T-cell (primary cell): ENCODE measurements at places on chromosomes 12 and 14.

- H3K4me1 ChIP-seq = no peaks in the 10 kb centered on the region
- H3K4me3 ChIP-seq = no peak overlapping the region
- no peak for DNase-seq
- H3K27me3 ChIP-seq = no peaks in the 10 kb centered on the region
- peaks cover 6% of the 10 kb centered on the region for H3K36me3 ChIP-seq
- no peak overlapping the region for H3K27ac ChIP-seq
Observed at GRCh38 chr12:53518381-53518780, 11.1 kb upstream of the NPFF start.

GRCh38 chr12:47823422-47824086 lies 3.9 kb upstream of the HDAC7 start:
- H3K4me1 ChIP-seq = peaks cover 83% of the 10 kb centered on the region
- peak overlapping the region; percentile 75 for H3K27ac ChIP-seq
- no peaks in the 10 kb centered on the region for H3K27me3 ChIP-seq
- peak overlapping the region; percentile 25 for H3K4me3 ChIP-seq
- no peak for DNase-seq

GRCh38 chr12:49972129-49972528 lies 618 bp upstream of the AQP6 start:
- H3K27ac ChIP-seq = no peak overlapping the region
- no peak for DNase-seq
- H3K27me3 ChIP-seq = no peaks in the 10 kb centered on the region
- H3K36me3 ChIP-seq = no peaks in the 10 kb centered on the region
- H3K4me3 ChIP-seq = no peak overlapping the region
- no peaks in the 10 kb centered on the region for H3K4me1 ChIP-seq

DNA sequence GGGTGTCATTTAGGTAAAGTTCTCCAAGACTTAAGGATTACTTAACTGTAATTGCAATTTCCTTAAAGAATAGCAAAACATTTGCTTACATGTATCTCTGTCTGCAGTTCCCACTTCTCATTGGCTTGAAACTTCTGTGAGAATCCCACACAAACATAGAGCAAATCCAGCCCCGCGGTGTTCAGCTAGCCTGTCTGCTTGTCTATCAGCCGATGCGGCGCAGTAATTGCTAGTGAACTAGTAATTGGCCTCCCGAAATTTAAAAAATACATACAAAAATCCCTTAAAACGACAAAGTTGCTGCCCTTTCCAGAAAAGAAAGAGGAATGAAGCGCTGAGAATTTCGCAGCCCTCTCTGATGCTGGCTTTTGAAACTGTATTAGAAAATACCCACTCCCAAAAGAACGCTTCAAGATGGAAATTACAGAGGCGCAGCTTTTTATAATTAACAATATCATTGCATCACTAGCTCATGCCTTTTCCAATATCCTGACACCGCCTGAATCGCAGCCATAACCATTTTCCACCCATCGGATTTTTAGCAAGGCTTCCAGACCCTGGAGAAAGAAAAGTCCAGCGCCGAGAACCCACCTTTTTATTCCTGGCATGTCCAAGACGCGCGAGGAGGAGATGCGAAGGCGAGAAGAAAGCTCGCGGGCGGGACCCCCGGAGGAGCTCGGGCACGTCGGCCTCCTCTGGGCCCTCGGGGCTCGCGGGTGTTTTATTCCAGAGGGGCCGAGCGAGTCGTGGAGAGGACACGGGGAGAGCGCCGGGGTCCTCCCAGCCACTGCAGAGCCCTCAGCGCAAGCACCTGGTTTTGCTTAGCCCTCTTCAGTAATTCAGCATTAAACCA lies 646 bp downstream of the FBLN5 start:
- no peaks in the 10 kb centered on the region for H3K27me3 ChIP-seq
- no peaks in the 10 kb centered on the region for H3K36me3 ChIP-seq

DNA sequence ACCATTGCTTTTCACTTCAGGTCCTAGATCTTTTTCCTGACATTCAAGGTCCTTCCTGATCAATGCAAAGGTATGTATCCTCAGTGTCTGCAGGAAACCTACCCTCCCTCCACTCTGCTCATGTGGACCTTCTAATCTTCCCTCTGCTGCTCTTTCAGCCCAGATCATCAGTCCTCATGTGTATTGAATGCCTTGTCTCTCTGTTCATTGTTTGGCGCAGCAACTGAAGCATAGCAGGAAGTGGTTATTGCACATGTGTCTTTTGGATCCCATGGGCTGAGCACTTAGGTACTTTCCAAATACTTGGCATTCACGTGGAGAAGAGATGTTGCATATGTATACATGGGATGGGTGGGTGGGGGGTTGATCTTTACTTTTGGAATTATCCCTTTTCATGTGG lies 4.3 kb upstream of the NIN start:
- peak; percentile 8 for DNase-seq
- H3K36me3 ChIP-seq = no peaks in the 10 kb centered on the region
- peaks cover 26% of the 10 kb centered on the region for H3K4me1 ChIP-seq

GRCh38 chr14:106268013-106268727 lies 741.8 kb downstream of the TMEM121 start:
- no peak overlapping the region for H3K4me3 ChIP-seq
- peaks cover 9% of the 10 kb centered on the region for H3K4me1 ChIP-seq
- peaks cover 15% of the 10 kb centered on the region for H3K27me3 ChIP-seq
- H3K27ac ChIP-seq = no peak overlapping the region
- peak; percentile 90 for DNase-seq

- peak overlapping the region; percentile 37 for H3K27ac ChIP-seq
- H3K27me3 ChIP-seq = no peaks in the 10 kb centered on the region
- peaks cover 22% of the 10 kb centered on the region for H3K4me1 ChIP-seq
- H3K4me3 ChIP-seq = peak overlapping the region; percentile 15
Observed at GRCh38 chr14:61719344-61720293, 24.3 kb downstream of the HIF1A start.

DNA sequence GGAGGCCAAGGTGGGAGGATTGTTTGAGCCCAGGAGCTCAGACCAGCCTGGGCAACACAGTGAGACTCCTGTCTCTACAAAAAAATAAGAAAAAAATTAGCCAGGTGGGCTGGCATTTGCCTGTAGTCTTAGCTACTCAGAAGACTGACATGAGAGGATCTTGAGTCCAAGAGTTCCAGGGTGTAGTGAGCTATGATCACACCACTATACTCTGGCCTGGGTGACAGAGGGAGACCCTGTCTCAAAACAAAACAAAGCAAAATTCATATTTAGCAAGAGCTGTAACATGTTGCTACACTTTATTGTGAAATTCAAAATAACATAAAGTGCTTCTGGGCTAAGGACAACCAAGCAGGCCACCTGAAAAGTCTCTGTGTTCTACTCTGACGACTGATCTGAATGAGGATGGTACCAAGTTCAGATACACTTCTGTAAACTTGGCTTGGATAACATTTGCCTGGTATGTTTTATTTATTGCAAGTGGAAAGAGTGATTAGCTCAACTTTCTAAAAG lies 11.6 kb upstream of the STRN3 start:
- H3K4me3 ChIP-seq = no peak overlapping the region
- no peaks in the 10 kb centered on the region for H3K4me1 ChIP-seq
- no peaks in the 10 kb centered on the region for H3K27me3 ChIP-seq

GRCh38 chr12:3520711-3521110 lies 29.7 kb downstream of the PRMT8 start:
- DNase-seq = no peak
- H3K4me3 ChIP-seq = no peak overlapping the region
- H3K36me3 ChIP-seq = no peaks in the 10 kb centered on the region
- H3K4me1 ChIP-seq = no peaks in the 10 kb centered on the region

- peak within 1 kb of the TSS; percentile 68 for H3K27ac ChIP-seq
- peak within 1 kb of the TSS; percentile 85 for H3K4me3 ChIP-seq
- no peaks in the 10 kb centered on the region for H3K36me3 ChIP-seq
- H3K27me3 ChIP-seq = no peaks in the 10 kb centered on the region
Observed at GRCh38 chr12:49069507-49070346, at the start of gene RHEBL1. Gene RHEBL1, minus strand, starts transcription at chr12:49069979. Its CDS starts 194 bp downstream, at chr12:49069785.

GRCh38 chr12:122099280-122099749 lies 20.8 kb downstream of the MLXIP start:
- no peak for DNase-seq
- H3K4me3 ChIP-seq = peak overlapping the region; percentile 39
- peak overlapping the region; percentile 71 for H3K27ac ChIP-seq

GRCh38 chr12:58701536-58701935 lies 218.8 kb downstream of the LRIG3 start:
- H3K27me3 ChIP-seq = no peaks in the 10 kb centered on the region
- H3K36me3 ChIP-seq = no peaks in the 10 kb centered on the region
- no peak for DNase-seq

DNA sequence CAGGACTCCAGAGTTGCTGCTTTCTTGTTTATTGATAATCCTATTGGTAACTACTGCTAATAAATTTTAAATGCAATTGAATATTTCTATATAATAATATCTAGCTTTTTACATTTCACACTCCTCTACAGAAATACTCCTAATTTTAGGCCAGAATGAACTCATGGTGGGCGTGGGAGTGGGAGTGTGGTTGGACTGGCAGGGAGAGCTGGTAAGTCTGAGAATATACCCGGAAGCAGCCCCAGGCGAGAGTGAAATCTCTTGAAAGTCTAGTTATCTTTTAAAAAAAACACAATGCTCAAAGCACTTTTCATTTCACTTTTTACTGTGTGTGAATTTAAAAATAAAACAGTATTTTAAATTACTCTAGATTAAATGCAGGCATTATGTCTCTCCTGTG lies 4.7 kb downstream of the TMEM263 start:
- H3K27me3 ChIP-seq = no peaks in the 10 kb centered on the region
- H3K36me3 ChIP-seq = peaks cover 6% of the 10 kb centered on the region
- H3K4me3 ChIP-seq = no peak overlapping the region
- no peak overlapping the region for H3K27ac ChIP-seq
- peaks cover 14% of the 10 kb centered on the region for H3K4me1 ChIP-seq

DNA sequence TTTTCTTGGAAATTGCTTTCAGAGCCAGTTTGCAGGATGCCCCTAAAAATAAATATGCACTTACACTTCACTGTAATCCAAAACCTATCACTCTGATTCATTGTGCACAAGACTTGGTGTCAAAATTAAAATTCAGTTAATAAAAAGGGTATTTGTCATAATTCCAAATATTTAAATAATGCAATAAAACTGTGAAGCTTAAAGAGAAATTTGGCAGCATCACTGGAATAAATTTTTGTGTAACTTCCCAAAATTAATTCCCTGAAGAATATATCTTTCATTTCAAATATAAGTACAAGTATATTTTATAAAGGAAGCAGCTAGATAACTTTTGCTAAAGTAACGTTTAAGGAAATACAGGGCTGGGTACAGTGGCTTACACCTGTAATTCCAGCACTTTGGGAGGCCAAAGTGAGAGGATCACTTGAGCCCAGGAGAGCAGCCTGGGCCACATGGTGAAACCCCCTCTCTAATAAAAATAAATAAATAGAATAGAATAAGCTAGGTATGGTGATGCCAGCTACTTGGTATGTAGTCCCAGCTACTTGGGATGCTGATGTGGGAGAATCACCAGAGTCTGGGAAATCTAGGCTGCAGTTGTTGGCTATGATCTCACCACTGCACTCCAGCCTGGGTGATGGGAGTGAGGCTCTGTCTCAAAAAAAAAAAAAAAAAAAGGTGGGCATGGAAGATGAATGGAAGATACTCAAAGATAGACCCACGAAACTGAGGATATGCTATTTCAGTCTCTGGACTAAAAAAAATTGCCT lies 233.8 kb downstream of the FBXL14 start:
- DNase-seq = no peak
- no peak overlapping the region for H3K4me3 ChIP-seq
- H3K27me3 ChIP-seq = no peaks in the 10 kb centered on the region

GRCh38 chr12:104499668-104500332 lies 43.1 kb downstream of the CHST11 start:
- no peak for DNase-seq
- H3K27ac ChIP-seq = no peak overlapping the region
- H3K27me3 ChIP-seq = no peaks in the 10 kb centered on the region
- no peaks in the 10 kb centered on the region for H3K36me3 ChIP-seq

DNA sequence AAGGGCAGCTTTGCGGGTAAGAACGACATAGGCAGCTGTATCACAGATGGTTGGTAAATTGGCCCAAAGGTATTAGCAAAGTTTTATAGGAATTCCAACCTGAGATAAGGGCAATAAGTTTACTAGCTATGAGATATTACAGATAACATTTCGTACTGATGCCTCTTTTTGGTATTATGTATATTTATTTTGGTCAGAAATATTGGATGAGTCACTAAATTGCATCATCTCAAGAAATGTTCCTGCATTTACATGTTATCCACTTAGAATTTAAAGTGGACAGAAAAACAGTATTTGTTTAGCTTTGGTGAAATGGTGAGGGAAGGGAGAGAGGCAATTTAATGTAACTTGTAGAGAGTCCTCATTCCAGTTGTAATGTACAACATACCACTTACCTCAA lies 65.1 kb upstream of the PZP start:
- no peaks in the 10 kb centered on the region for H3K4me1 ChIP-seq
- no peak overlapping the region for H3K27ac ChIP-seq
- no peak overlapping the region for H3K4me3 ChIP-seq
- no peaks in the 10 kb centered on the region for H3K36me3 ChIP-seq
- H3K27me3 ChIP-seq = no peaks in the 10 kb centered on the region

DNA sequence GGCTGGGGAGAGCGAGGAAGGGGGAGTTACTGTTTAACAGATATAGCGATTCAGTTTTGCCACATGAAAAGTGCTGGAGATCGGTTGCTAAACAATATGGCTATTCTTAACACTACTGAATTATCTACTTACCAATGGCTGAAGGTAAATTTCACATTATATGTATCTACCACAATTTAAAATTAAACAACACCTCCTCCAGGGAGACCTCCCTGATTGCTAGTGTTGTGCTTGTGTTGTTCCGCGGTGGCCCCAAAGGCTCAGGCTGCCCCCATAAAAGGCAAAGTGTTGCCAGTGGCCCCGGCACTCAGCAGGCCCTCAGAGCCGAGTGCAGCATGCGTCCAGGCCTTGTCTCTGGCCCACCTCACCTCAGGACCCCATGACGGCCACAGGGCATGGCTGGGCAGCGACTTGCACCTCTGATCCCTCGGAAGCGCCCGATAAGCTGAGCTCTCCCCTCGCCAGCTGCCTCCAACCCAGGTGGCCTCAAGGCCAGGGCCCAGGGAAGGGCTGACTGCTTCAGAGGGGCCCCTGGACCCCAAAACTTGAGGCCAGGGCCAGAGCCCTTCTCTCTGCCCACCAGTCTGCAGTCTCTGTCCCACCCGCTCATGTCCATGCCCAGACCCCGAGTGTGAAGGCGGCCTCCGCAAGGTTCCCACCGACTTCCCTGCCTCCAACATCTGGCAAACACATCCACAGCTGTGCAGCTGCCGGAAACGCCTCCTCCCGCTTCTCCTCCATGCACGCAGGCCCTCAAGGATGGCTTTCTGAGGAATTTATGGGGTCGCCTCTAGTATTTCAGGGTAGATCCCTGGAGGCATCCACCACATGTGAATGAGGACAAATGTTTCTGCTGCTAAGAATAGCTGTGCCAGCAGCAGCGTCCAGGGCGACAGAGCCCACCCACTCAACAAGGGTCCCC lies 60.0 kb downstream of the NCOR2 start:
- H3K4me1 ChIP-seq = no peaks in the 10 kb centered on the region
- H3K4me3 ChIP-seq = no peak overlapping the region
- H3K27ac ChIP-seq = no peak overlapping the region
- no peaks in the 10 kb centered on the region for H3K36me3 ChIP-seq

- DNase-seq = no peak
- no peak overlapping the region for H3K4me3 ChIP-seq
- no peak overlapping the region for H3K27ac ChIP-seq
- H3K4me1 ChIP-seq = no peaks in the 10 kb centered on the region
- H3K27me3 ChIP-seq = peaks cover 3% of the 10 kb centered on the region
Observed at GRCh38 chr12:4012977-4013968, 140.1 kb upstream of the PARP11 start.

GRCh38 chr14:30330033-30330432 lies 228.9 kb upstream of the G2E3 start:
- DNase-seq = no peak
- no peaks in the 10 kb centered on the region for H3K27me3 ChIP-seq
- H3K4me1 ChIP-seq = no peaks in the 10 kb centered on the region
- H3K27ac ChIP-seq = no peak overlapping the region

GRCh38 chr12:88303335-88303734 lies 161.2 kb downstream of the TMTC3 start:
- no peaks in the 10 kb centered on the region for H3K4me1 ChIP-seq
- no peak overlapping the region for H3K27ac ChIP-seq
- no peaks in the 10 kb centered on the region for H3K36me3 ChIP-seq
